ENCODE measurements at places on chromosomes 11 and 22.
A peak's percentile ranks its signal among the peaks of the same experiment; 100 is the strongest.

GRCh38 chr11:76736266-76736665, 46.9 kb upstream of the TSKU start:
- H3K27me3 ChIP-seq: no peaks in the 10 kb centered on the region
- no peak overlapping the region for H3K27ac ChIP-seq
- no peak for DNase-seq
- H3K4me1 ChIP-seq: peaks cover 28% of the 10 kb centered on the region
- no peaks in the 10 kb centered on the region for H3K36me3 ChIP-seq

- H3K4me3 ChIP-seq: no peak overlapping the region
- no peaks in the 10 kb centered on the region for H3K27me3 ChIP-seq
- peak overlapping the region; percentile 16 for H3K27ac ChIP-seq
- no peak for DNase-seq
- H3K36me3 ChIP-seq: no peaks in the 10 kb centered on the region
Observed at GRCh38 chr11:102289592-102289991, 27.7 kb upstream of the BIRC3 start.

- DNase-seq: no peak
- H3K27me3 ChIP-seq: no peaks in the 10 kb centered on the region
- no peak overlapping the region for H3K4me3 ChIP-seq
- H3K27ac ChIP-seq: no peak overlapping the region
- H3K36me3 ChIP-seq: peaks cover 64% of the 10 kb centered on the region
Observed at GRCh38 chr22:39374801-39375200, 24.8 kb upstream of the TAB1 start.

- H3K27ac ChIP-seq: peak overlapping the region; percentile 4
- no peaks in the 10 kb centered on the region for H3K27me3 ChIP-seq
- H3K4me3 ChIP-seq: no peak overlapping the region
- peaks cover 37% of the 10 kb centered on the region for H3K4me1 ChIP-seq
- H3K36me3 ChIP-seq: no peaks in the 10 kb centered on the region
- no peak for DNase-seq
Observed at GRCh38 chr22:45511847-45512261, 9.2 kb downstream of the FBLN1 start.

- H3K36me3 ChIP-seq: peaks cover 5% of the 10 kb centered on the region
- H3K4me3 ChIP-seq: no peak overlapping the region
- DNase-seq: no peak
- H3K27me3 ChIP-seq: peaks cover 3% of the 10 kb centered on the region
- H3K27ac ChIP-seq: no peak overlapping the region
Observed at GRCh38 chr11:70167723-70168404, 35.2 kb upstream of the FADD start.

DNA sequence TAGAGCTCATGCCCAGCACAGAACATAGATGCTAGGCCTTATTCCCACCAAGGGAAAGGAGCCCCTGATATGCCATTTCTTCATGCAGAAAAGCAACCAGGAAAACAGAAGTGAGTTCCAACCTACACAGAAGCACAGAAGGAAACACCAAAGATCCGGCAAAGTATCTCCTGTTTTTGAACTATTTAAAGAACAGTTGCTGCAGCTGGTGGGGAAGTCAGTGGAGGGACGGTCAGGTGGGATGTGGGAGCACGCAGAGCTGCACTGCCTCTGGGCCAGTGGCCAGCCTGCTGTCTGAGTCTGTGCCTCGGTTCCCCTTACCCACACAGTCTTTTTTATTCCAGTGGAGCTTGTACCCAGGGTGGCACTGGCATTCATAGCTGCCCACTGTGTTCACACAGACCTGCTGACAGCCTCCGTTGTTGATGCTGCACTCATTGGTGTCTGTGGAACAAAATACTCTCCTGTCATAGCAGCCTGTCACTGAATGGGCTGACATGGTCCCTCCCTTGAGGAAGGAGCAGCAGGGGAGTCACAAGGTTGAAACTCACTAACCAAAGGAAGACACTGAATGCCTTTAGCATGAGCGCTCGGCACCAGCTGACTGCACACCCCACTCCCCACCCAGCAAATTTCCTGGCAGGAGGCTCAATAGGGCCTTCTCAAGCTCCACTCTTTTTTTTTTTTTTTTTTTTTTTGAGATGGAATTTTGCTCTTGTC, 37.9 kb downstream of the SCUBE2 start:
- no peak for DNase-seq
- peaks cover 29% of the 10 kb centered on the region for H3K36me3 ChIP-seq
- no peaks in the 10 kb centered on the region for H3K27me3 ChIP-seq
- H3K27ac ChIP-seq: no peak overlapping the region
- no peak overlapping the region for H3K4me3 ChIP-seq

GRCh38 chr11:65997286-65997685, 4.7 kb downstream of the EIF1AD start:
- H3K27ac ChIP-seq: no peak overlapping the region
- DNase-seq: no peak
- no peak overlapping the region for H3K4me3 ChIP-seq
- no peaks in the 10 kb centered on the region for H3K27me3 ChIP-seq
- H3K36me3 ChIP-seq: peaks cover 38% of the 10 kb centered on the region
- peaks cover 11% of the 10 kb centered on the region for H3K4me1 ChIP-seq

DNA sequence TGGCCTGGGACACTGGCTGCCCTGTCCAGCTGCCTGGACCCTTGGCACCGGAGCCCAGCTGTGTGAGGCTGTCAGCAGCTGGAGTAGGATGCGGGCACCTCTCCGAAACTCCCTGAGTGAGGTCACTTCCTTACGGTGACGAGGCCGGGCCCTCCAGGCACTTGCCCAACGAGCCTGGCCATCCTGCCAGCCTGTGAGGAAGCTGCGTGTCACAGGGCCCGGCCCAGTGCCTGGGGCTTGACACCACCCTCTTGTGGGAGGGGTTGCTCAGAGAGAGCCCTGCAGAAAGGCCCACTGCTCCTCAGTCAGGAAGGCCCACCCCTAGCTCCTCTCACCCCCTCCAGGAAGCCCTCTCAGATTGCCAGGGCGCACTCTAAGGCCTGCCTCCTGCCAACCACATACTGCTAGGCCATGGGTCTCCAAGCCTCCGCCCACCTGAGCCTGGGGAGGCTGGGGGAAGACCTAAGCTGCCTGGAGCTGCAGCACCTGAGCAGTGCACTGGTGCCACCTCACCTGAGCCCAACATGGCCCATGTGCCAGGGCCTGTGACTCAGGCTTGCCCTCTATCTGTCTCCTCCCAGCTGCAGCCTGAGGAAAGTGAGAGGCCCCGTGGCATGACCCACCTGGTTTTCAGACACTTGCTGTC, 4.3 kb upstream of the PHLDA2 start:
- no peak for DNase-seq
- peaks cover 28% of the 10 kb centered on the region for H3K4me1 ChIP-seq
- no peak overlapping the region for H3K27ac ChIP-seq
- peaks cover 5% of the 10 kb centered on the region for H3K36me3 ChIP-seq

GRCh38 chr22:25566898-25567235, 2.4 kb downstream of the GRK3 start:
- DNase-seq: no peak
- H3K4me1 ChIP-seq: peaks cover 19% of the 10 kb centered on the region
- H3K4me3 ChIP-seq: no peak overlapping the region
- H3K36me3 ChIP-seq: no peaks in the 10 kb centered on the region
- H3K27me3 ChIP-seq: no peaks in the 10 kb centered on the region
- no peak overlapping the region for H3K27ac ChIP-seq

DNA sequence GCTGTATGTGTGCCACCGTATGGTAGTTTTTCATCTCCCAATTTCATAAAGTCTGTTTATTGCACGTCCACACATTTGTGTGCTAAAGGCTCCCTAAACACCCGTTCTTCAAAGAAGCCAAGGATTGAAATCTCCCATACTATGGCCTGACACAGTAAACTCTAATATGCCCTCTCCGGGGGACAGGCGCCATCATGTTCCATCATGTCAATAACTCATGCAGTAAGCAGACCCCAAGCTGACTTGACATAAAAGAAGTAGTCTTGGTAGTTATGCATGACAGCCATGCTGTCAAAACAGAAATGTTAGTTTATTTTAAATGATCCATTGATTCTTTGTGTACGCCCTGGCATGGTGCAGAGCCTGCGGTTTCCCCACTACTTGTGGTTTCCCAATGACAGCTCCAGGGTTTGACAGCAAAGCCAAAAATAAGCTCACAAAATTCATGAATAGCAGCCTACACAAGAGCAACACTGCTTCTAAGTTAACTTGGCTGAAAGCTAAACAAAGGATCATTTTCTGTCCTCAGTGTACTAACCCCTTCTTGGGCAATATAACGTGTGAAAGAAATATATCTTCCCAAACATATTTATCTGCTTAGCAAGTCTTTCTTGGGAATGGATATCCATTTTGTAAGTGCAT, 56.5 kb upstream of the CABP7 start:
- H3K27me3 ChIP-seq: no peaks in the 10 kb centered on the region
- H3K27ac ChIP-seq: no peak overlapping the region
- no peak for DNase-seq
- H3K4me3 ChIP-seq: no peak overlapping the region
- peaks cover 35% of the 10 kb centered on the region for H3K36me3 ChIP-seq

DNA sequence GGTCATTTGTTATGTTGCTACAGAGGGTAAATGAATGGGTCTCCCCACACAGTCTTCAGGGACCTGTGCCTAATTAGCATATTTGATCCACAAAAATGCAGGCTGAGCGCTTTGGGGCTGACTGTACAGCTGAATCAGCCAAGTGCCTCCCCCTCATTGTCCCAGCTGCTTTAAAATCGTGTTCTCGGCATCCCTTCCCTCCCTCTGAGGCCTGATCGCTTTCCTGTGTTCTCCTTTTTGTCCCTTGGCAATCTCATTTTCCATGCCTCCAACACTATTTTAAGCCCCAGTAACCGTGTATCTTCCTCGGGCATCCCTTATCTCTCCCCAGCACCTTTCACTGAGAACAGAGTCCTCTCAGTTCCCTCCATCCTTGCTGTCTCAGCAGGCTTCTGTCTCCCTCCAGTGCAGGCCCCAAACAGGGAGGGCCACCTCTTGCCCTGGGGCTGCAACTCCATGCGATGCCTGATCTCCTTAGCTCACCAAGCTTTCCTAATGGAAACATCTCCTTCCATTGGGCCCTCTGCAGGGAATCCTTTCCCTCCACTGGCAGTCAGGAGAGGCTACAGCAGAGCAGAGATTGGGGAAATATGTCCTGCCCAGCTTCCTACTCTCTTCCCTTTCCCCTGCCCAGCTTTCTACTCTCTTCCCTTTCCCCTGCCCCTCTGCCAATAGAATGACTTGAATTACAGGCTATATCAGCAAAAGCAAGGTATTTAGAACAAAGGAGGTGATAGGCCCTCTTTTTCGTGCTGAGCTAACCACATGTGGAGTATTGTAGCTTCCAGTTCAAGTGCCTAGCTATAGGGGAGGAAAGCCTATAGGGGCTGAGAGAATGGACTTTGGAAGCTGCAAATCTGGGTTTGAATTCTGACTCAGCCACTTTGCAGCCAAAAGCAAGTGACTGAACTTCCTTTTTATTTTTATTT, 13.8 kb downstream of the UQCR10 start:
- no peak for DNase-seq
- H3K27ac ChIP-seq: no peak overlapping the region
- H3K27me3 ChIP-seq: no peaks in the 10 kb centered on the region
- H3K4me3 ChIP-seq: no peak overlapping the region

DNA sequence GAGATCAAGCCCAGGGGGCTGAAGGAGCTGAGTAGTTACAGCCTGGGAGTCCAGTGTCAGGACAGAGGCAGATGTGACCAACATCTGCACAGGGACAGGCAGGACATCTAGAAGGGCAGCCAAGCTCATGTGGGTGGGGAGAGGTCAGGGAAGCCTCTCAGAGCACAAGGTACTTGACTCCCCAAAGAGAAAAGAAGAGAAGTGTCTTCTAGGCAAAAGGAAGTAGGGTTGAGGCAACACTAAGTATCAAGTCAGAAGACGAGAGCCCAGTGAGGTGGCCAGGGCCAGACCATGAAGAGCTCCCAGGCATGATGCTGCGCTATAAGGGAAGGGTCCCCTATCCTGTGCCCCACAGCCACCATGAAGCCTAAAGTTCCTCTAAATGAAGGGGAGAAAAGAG, 21.5 kb downstream of the RPL27A start:
- peaks cover 76% of the 10 kb centered on the region for H3K36me3 ChIP-seq
- no peak overlapping the region for H3K4me3 ChIP-seq
- no peak for DNase-seq
- H3K27me3 ChIP-seq: no peaks in the 10 kb centered on the region

DNA sequence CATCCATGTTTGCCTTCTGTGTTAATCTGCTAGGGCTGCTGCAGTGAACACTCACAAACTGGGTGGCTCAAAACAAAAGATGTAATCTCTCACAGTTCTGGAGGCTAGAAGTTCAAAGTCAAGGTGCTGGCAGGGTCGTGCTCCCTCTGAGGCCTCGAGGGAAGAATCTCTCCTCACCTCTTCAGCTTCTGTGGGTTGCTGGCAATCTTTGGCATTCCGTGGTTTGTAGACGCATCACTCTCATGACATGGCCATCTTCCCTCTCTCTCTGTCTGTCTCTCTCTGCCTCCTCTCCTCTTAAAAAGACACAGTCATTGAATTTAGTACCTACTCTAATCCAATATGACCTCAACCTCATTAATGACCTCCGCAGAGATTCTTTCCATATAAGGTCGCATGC, 78.8 kb downstream of the TSPAN18 start:
- DNase-seq: no peak
- no peak overlapping the region for H3K4me3 ChIP-seq
- H3K27me3 ChIP-seq: no peaks in the 10 kb centered on the region
- peak overlapping the region; percentile 70 for H3K27ac ChIP-seq
- no peaks in the 10 kb centered on the region for H3K36me3 ChIP-seq

DNA sequence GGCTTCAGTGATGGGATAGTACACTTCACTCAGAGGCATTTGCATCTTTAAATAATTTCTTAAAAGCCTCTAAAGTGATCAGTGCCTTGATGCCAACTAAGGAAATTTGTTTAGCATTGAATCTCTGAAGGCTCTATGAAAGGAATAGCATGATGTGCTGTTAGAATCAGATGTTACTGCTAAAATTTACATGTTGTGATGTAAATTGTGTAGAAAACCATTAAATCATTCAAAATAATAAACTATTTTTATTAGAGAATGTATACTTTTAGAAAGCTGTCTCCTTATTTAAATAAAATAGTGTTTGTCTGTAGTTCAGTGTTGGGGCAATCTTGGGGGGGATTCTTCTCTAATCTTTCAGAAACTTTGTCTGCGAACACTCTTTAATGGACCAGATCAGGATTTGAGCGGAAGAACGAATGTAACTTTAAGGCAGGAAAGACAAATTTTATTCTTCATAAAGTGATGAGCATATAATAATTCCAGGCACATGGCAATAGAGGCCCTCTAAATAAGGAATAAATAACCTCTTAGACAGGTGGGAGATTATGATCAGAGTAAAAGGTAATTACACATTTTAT, 4.6 kb downstream of the MALAT1 start:
- H3K27ac ChIP-seq: peak overlapping the region; percentile 99
- H3K27me3 ChIP-seq: no peaks in the 10 kb centered on the region
- peaks cover 14% of the 10 kb centered on the region for H3K36me3 ChIP-seq
- peaks cover 21% of the 10 kb centered on the region for H3K4me1 ChIP-seq
- peak overlapping the region; percentile 75 for H3K4me3 ChIP-seq
- DNase-seq: no peak
